ENCODE measurements at places on chromosomes 5 and 9.

DNA sequence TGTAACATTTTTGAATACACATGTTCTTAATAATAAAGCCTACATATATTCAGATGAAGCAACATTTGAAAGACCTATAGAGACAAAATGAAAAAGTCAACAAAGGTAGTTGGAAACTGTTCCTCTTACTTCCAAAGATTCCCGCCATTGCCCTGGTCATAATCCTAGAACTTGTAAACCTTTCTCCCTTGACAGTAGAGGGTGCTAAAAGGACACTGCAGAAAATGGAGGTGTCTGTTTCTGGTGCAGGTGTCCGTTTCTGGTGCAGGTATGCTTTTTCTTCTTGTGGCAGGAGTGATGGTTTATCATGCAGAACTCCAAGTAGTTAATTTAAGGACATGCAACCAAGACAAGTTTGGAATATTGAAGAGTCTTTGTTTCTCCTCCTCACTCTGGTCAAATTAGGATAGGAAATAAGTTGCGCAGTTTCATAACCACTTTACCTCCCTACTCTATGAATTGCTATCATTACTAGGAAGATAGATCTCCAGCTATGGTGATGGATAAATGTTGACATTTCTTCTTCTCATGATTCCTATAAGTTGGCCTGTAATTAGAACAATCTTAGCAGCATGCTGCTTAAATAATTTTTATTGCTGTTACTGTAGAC lies 56.0 kb upstream of the FAM174A start:
- no peak for DNase-seq

- no peak for DNase-seq
Measured at GRCh38 chr5:29896646-29897045, 1296.8 kb upstream of the CDH6 start.

DNA sequence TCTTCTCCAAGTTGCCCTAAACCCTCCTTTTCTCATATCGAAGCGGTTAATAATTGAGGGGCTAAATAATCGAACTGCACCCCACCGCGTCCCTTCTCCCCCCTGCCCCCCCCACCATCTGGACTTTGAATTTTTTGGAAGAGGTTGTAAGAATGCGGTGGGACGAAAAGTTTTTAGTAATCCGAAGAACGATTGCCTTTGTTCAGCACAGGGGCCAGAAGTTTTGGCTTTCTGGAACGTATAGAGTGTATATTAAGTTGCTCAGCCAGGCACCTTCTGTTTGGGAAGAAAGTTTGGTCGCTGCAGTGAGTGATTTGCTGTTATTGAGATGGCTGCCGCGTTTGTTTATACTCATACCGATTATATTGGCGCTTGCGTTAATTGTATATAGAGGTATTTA lies 518 bp downstream of the ERBIN start:
- DNase-seq: no peak

DNA sequence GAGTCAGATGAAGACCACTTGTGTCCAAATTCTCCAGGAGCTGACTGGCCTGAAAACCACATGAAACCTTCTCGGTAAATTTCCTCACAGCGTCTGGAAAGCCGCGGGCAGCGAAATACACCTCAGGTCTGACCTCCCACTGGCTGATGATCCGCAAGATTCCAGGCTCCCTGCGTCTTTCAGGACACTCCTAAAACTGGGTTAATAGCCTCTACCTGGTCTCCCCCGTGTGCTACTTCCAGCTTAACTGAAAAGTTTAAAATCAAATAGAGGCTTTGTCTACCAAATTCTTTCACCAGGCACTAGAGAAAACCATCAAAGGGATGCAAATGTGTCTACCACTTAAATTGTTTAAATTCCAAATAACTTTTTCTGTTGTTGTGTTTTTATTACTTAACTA lies 312.6 kb downstream of the DRD1 start:
- DNase-seq: no peak
